Activated T-helper 1 cell treated with anti-CD3 and anti-CD28 coated beads, Interleukin-12 subunit alpha, Interleukin-12 subunit beta, Interleukin-2, Interleukin-4 antibody, amounts not matched to agents 30 ng/mL and 10 ng/mL and 1 ng/mL, durations not matched to agents 14 hours and 24 hours and 36 hours (primary cell): ENCODE measurements at places on chromosomes 2 and 18.

DNA sequence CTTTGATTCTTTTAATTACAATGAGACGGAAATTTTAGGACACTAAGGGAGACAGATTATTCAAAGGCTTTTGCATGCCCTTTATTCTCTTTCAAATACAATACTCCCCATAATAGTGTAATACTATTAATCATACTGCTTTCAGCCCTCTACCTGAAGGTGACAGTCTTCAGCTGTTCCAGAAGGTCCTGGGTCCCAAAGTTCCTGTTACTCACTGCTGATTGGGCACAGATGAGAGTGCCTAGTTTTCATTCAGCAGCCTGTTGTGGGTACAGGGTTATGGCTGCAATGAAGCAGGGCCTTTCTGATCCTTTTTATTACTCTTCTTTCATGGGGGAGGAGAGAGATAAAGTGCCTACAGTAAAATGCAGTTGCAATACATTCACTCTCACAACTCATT, 80.2 kb downstream of the NUP35 start:
- H3K4me1 ChIP-seq = no peaks in the 10 kb centered on the region
- H3K27me3 ChIP-seq = no peaks in the 10 kb centered on the region
- H3K4me3 ChIP-seq = no peak overlapping the region
- no peak overlapping the region for H3K27ac ChIP-seq
- no peak for DNase-seq
- peaks cover 6% of the 10 kb centered on the region for H3K36me3 ChIP-seq

GRCh38 chr18:23540867-23541266, 37.6 kb downstream of the RMC1 start:
- peaks cover 59% of the 10 kb centered on the region for H3K36me3 ChIP-seq
- peak overlapping the region; percentile 43 for H3K4me3 ChIP-seq
- H3K27me3 ChIP-seq = no peaks in the 10 kb centered on the region
- peak; percentile 26 for DNase-seq
- peaks cover 39% of the 10 kb centered on the region for H3K4me1 ChIP-seq

DNA sequence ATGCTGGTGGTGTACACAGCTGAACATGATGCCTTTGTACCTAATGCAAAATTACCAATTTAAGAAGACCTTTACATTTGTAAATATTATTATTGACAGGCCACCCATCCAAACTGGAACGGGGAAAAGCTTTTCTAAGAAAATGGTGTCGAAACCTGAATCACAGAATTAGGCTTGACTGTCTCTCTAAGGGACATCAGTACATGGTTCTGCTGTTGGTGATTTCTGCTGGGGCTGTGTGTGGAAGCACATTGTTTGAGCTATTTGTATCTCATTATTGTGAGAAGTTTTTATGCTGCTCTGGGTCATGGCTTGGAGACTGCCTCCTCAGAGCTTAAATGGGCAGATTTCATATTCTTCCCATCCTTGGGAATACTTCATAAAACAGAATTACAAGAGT, 420.9 kb upstream of the POU3F3 start:
- no peak overlapping the region for H3K27ac ChIP-seq
- no peak overlapping the region for H3K4me3 ChIP-seq
- no peak for DNase-seq
- H3K4me1 ChIP-seq = peaks cover 8% of the 10 kb centered on the region

GRCh38 chr2:142858961-142859360, 18.5 kb upstream of the KYNU start:
- H3K27me3 ChIP-seq = peaks cover 2% of the 10 kb centered on the region
- DNase-seq = no peak
- H3K4me1 ChIP-seq = no peaks in the 10 kb centered on the region
- no peaks in the 10 kb centered on the region for H3K36me3 ChIP-seq

DNA sequence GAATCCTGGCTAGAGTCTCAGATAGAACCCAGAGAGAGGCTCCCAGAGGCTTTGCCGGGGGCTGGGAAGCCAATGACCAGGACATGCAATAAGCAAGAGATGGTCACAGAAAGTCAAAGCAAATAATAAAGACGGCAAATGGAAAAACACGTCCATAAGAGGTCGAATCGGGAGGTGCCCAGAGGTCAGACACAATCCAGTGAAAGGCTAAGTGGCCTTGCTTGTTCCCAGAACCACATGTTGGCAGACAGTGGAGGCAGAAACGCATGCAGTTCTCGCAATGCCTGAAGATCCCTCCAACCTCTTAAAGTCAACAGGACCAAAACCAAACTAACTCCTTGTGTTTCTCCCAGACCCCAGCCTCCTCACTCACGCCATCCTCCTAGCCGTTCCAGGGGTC, 3.0 kb downstream of the CYB5A start:
- H3K4me1 ChIP-seq = peaks cover 14% of the 10 kb centered on the region
- H3K36me3 ChIP-seq = peaks cover 2% of the 10 kb centered on the region
- DNase-seq = no peak
- H3K27ac ChIP-seq = no peak overlapping the region
- peaks cover 20% of the 10 kb centered on the region for H3K27me3 ChIP-seq

- no peak overlapping the region for H3K4me3 ChIP-seq
- H3K27ac ChIP-seq = no peak overlapping the region
- H3K36me3 ChIP-seq = no peaks in the 10 kb centered on the region
- no peaks in the 10 kb centered on the region for H3K27me3 ChIP-seq
- DNase-seq = no peak
- no peaks in the 10 kb centered on the region for H3K4me1 ChIP-seq
These were observed 978.1 kb downstream of the TMEM182 start for GRCh38 chr2:103739921-103740320.

DNA sequence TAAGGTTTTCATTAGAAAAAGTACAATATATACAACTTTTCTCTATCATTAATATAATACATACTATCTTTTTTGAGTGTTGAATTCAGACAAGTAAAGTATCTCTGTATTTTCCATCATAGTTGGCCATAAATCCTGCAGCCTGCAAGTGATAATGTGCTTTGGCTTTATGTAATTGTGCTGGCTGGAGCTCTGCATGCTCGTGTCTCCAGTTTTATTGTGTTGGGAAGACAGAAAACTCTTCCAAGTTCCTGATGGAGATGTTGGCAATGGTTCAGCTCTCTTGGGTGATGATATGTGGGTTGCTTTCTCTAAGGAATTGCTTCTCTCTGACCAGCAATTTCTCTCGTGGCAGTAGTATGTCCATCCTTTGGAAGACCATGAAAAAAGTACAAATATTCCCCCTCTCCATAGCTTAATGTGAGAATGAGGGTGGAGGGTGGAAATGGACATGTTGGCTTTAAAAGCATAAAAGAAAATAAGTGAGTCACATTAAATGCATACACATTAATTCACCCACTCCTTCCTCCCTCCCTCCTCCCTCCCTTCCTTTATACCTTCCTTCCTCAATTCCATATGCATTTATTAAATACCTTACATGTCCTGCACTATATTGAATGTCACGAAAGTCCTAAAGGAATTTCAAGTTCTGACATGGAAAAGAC, 344.2 kb downstream of the MTX2 start:
- H3K27me3 ChIP-seq = peaks cover 10% of the 10 kb centered on the region
- DNase-seq = no peak
- H3K27ac ChIP-seq = no peak overlapping the region
- no peaks in the 10 kb centered on the region for H3K36me3 ChIP-seq
- H3K4me1 ChIP-seq = no peaks in the 10 kb centered on the region

GRCh38 chr18:3313685-3314084, 51.8 kb downstream of the MYL12B start:
- H3K36me3 ChIP-seq = no peaks in the 10 kb centered on the region
- DNase-seq = no peak
- H3K4me1 ChIP-seq = peaks cover 5% of the 10 kb centered on the region
- no peak overlapping the region for H3K27ac ChIP-seq
- no peak overlapping the region for H3K4me3 ChIP-seq

DNA sequence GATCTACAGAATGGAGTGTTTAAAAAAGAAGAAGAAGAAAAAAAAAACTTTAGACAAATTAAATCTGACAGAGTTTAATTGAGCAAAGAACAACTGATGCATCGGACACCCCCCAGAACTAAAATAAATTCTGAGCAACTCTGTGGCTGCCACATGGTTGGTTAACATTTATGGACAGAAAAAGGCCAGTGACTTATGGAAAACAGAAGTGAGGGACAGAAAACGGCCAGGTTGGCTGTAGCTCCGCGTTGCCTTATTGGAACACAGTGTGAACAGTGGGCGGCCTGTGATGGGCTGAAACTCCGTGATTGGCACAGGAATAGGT, 75.6 kb downstream of the SPP2 start:
- H3K27me3 ChIP-seq = peaks cover 28% of the 10 kb centered on the region
- H3K27ac ChIP-seq = no peak overlapping the region
- peaks cover 5% of the 10 kb centered on the region for H3K4me1 ChIP-seq
- no peak overlapping the region for H3K4me3 ChIP-seq

GRCh38 chr18:67650686-67651385, 134.3 kb upstream of the DSEL start:
- no peak overlapping the region for H3K4me3 ChIP-seq
- no peak overlapping the region for H3K27ac ChIP-seq
- no peaks in the 10 kb centered on the region for H3K27me3 ChIP-seq
- no peaks in the 10 kb centered on the region for H3K4me1 ChIP-seq

- no peak for DNase-seq
- H3K27me3 ChIP-seq = no peaks in the 10 kb centered on the region
- H3K27ac ChIP-seq = peak overlapping the region; percentile 78
These were observed 47.5 kb downstream of the ANKRD44 start for GRCh38 chr2:197263077-197263476.

DNA sequence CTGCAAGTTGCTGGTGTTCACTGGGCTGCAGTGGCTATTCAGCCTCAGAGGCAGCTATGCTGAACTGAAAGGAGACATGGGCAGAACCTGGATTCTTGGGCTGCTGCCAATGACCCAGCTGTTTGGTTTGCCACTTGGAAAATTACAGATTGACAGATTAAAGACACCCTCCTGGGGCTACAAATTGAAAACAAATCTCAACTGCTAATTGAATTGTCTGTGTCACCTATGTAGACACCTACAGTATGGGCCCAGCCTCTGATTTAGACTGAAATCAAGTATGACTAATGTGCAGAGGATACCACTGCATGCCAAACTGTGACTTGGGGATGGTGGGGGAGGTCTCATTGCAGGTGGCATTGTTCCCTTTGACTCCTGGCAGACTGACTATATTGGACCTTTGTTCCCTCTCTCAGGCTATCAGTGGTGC, 42.8 kb downstream of the ITSN2 start:
- H3K27me3 ChIP-seq = no peaks in the 10 kb centered on the region
- no peak overlapping the region for H3K4me3 ChIP-seq
- H3K4me1 ChIP-seq = peaks cover 10% of the 10 kb centered on the region
- peaks cover 4% of the 10 kb centered on the region for H3K36me3 ChIP-seq
- H3K27ac ChIP-seq = peak overlapping the region; percentile 52

DNA sequence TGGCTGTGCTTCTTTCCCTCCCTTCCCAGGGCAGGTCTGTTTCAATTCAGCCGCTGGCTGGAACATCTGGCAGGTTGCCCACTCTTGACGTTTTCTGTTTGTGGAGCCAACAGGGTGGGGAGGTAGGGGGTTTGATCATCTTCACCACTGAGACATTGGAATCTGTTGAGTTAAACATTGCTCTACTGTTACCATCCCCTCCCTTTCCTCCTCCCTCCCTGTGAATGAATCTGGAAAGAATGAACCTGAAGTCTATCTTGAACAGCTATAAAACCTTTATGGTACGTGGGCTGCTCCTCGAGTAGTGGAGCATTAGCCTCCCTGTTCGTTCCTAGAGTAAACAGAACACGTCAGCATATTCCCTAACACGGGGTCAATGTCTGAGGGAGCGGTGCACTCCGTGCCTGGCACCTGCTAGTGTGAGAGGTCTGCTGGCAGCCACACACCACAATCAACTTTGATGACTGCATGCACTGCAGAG, 249.9 kb upstream of the RBBP8 start:
- DNase-seq = no peak
- no peak overlapping the region for H3K4me3 ChIP-seq
- no peaks in the 10 kb centered on the region for H3K36me3 ChIP-seq
- no peak overlapping the region for H3K27ac ChIP-seq

GRCh38 chr2:169039702-169040101, 8.6 kb upstream of the ABCB11 start:
- no peak for DNase-seq
- peaks cover 13% of the 10 kb centered on the region for H3K4me1 ChIP-seq
- no peak overlapping the region for H3K27ac ChIP-seq
- no peaks in the 10 kb centered on the region for H3K27me3 ChIP-seq

DNA sequence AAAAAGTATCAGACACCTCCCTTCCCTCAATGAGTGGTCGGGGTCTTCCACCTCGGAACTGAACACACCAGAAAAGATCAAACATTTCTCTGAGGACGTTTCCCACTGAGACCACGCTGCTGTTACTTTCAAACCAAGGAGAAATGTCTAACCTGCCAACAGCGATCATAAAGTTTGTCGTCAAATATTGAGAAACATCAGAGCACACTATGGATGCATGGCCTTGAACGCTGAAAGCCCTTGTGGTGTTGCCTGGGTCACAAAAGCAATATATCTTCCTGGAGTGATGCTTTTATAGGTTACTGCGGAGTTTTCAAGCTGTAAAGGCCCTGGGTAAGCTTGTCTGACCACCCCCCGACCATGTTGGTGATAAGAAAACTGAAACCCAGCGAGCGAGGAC, 70.2 kb upstream of the ID2 start:
- peaks cover 1% of the 10 kb centered on the region for H3K27me3 ChIP-seq
- H3K4me1 ChIP-seq = peaks cover 27% of the 10 kb centered on the region
- H3K27ac ChIP-seq = no peak overlapping the region
- peaks cover 7% of the 10 kb centered on the region for H3K36me3 ChIP-seq
- DNase-seq = no peak
- H3K4me3 ChIP-seq = no peak overlapping the region

DNA sequence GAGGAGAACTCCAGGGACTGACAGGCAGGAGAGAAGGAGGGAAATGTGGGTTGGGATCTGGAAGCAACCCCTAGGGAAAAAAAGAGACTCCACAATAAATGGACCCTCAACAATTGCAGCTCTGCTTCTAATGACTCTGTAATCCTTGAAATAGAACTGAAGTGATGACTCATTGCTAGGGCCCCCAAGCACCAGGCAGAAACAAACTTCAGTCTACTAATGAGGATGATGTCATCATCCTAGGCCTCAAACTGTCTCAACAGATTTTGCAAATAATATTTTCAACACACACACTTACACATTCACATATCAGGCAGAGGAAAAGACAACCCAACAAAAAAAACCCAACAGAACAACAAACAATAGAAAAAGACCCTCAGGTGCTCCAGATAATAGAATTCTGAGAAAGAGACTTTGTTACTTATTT, 143.3 kb downstream of the HDAC4 start:
- H3K27me3 ChIP-seq = peaks cover 2% of the 10 kb centered on the region
- H3K27ac ChIP-seq = peak overlapping the region; percentile 51
- peak overlapping the region; percentile 55 for H3K4me3 ChIP-seq
- H3K36me3 ChIP-seq = peaks cover 35% of the 10 kb centered on the region
- H3K4me1 ChIP-seq = peaks cover 90% of the 10 kb centered on the region

DNA sequence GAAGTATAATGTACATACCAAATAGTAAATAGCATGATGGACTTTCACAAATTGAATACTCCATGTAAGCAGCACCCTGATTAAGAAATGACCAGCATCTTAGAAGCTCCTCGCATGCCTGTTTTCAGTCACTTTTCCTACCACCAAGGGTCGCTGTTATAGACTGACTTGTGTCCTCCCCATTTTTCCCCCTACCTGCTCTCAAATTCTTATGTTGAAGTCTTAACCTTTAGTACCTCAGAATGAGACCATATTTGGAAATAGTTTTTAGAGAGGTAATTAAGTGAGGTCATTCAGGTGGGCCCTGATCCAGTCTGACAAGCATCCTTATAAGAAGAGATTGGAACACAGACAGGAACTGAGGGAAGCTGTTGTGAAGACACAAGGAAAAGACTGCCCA, 125.9 kb downstream of the LYPD6 start:
- H3K4me3 ChIP-seq = no peak overlapping the region
- H3K27me3 ChIP-seq = no peaks in the 10 kb centered on the region
- no peaks in the 10 kb centered on the region for H3K36me3 ChIP-seq
- H3K27ac ChIP-seq = no peak overlapping the region
- peaks cover 8% of the 10 kb centered on the region for H3K4me1 ChIP-seq

- H3K27ac ChIP-seq = peak overlapping the region; percentile 24
- peak overlapping the region; percentile 13 for H3K4me3 ChIP-seq
- no peak for DNase-seq
- peaks cover 16% of the 10 kb centered on the region for H3K36me3 ChIP-seq
- peaks cover 63% of the 10 kb centered on the region for H3K4me1 ChIP-seq
These were observed 209.4 kb upstream of the TRIB2 start for GRCh38 chr2:12507295-12507694.
